ENCODE measurements at places on chromosomes 12 and 14.

DNA sequence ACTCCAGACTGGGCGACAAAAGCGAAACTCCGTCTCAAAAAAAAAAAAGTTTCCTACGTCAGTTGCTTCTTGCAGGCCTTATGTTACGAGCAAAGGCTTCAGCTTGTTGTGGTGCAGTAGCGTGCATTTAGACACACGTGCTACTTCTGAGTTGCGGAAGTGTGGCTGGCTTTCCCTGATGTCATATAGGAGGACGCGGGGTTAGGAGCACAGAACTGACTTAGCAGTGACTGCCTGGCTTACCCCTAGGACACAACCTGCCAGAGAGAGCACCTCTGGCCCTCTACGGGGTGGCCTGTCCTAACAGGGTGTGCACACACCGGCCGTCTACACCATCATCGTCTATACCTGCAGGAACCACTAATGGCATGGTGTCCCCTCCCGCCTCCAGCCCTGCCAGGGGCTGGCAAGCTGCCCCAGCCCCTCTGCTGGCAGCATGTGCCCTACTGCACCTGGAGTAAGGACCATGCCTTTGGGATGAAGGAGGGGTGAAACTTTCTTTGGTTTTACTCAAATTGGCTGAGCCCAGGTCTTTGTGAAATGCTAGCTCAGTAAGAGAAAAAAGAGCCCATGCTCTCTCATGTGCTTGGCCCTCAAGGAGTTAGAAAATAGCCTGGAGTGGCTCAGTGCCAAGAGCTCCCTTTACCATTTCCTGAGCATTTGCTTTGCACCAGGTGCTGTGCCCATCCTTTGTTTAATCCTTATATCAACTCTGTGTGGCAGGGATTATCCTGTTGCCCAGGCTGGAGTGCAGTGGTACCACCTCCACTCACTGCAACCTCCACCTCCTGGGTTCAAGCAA lies 1.7 kb upstream of the GPR68 start:
- DNase-seq = no peak

- DNase-seq = no peak
Observed at GRCh38 chr14:63091394-63091996, 46.2 kb upstream of the KCNH5 start.

GRCh38 chr14:55701638-55702037 lies 121.6 kb downstream of the KTN1 start:
- no peak for DNase-seq

- DNase-seq = no peak
Observed at GRCh38 chr14:102939820-102940561, 17.5 kb downstream of the AMN start.

GRCh38 chr14:22052795-22053194 lies 379.2 kb upstream of the OR4E1 start:
- DNase-seq = no peak

DNA sequence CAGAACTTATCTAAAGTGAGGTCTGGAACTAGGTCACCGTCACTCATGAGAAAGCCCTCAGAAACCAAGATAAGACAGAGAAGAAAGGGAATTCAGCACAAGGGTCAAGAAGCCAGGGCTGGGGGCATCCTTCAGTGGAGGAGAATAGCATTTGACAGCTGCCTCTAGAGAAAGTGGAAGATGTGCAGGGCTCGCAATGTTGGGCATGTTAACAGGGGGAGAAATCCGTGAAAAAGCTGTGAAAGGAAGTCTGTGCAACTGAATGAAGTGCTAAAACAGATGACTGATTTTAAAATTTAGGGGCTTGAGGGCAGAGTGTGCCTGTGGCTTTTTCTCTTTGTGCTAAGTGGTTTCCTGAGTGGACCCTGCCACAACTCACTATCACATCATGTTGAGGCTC lies 97.7 kb upstream of the IFNG-AS1 start:
- DNase-seq = no peak

DNA sequence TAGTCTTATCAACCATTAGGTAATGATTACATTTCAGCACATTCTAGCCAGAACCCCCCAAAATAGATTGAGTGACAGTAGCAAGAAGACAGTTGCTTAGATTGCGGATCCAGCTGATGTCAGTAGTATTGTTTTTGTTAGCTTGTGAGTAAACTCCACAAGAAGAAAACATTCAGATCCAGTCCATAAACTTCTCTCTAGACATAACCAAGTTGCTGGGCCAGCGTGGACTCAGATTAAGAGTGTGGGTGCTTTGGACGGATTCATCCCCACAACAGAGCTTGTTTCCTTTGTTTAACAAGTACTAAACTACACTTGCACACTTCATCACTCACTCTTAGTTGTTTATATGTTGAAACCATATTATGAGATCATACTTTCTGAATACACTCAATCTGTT lies 293.4 kb downstream of the NPAS3 start:
- DNase-seq = no peak

DNA sequence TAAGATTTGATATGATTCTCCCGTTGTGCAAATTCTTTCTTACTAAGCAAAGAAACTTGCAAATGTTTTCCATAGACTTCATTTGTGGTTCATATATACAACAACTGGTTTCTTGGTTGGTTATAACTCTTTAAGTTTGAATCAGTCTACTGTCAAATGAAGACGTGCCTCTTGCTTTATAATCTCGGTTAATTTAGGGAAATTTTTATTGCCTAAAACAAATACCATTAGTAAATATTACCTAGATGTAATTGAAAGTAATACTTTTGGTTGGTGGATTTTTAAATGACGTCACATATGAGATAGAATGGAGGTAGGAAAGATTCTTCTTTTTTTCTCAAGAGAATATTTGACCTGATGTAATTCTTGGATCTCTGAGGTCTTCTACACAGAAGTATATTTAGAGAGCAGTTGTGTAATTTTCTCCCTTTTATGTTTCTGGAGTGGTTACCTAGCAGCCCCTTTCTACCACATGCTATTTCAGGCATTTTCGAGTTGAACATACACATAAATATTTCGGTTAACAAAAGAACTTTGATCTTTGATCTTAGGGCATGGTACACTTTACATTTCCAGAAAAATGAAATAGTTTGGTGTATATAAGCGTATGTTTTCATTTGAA lies 1.7 kb downstream of the ATF7IP start:
- no peak for DNase-seq

DNA sequence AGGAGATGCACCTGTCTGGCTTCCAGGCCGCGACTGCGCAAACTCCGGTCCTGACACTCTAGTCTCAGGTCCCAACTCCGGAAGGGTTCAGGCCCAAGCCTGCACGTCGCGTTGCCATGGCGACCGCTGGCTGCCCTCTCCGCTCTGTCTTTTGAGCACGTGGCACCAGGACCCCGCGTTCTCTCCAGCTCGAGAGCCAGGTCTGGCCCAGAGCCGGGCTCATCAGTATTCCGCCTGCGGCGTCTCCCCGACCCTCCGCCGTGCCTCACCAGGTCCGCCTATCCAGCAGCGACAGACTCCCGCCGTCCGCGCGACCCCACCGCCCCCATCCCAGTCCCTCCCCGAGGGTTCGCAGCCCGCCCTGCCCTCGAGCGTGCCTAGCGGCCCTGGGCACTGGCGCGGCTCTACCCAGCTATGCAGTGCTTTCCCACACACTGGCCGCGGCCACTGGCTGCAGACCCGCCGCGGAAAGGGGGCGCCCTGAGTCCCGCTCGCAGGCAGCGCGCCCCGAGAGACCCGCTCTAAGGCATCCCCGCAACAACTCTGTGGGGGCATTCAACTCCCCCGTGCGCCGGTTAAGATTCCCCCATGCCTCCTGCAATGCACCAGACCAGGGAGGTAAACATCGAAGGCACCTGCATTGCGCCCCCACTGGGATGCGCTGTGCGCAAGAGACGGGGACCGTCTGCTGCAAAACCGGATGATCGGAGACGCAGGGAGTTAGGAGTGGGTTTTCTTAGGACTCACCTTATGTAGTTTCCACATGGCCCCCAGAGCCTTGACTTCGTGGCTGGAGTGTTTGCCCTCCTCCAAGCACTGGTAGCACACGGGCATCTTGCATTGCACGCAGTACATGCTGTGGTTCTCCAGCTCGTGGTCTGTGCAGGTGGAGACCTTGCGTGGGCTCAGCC lies 1.3 kb downstream of the TRIM9 start:
- DNase-seq = no peak

DNA sequence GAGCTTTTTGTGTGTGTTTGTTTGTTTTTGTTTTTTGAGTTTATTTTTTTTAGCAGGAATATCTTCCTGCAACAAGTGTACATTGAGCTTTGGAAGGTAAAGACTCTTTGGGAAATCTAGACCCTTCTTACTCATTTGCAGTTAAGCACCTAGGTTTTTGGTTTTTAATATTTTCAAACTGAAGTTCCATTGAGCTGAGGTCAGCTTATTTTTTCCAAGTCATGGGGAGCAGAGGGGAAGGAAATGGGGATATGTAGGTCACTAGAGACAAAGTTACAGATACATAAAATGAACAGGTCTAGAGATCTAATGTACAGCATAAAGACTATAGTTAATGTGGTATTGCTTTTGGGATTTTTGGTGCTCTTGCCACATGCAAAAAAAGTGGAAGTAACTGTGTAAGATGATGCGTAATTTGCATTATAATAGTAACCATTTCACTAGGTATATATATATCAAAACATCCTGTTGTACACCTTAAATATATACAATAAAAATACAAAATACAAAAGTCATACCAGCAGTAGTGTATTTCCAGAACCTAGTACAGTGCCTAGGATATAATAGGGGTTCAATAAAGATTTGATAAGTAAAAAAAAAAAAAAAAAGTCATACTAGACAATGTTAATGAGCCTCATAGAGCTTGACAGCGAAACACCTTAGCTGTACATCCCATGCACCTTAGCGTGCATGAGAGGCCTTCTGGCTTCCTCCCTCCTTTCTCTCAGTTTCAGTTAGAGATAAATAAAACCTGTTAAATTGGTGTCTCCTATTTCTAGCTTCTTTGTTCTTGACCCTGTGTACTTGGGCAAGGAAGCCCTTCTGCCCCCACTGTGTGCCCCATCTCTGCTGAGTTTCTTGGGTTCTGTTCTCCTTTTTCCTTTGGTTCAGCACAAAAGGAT lies 22.7 kb downstream of the CGRRF1 start:
- no peak for DNase-seq

- no peak for DNase-seq
Observed at GRCh38 chr14:29215853-29216252, 449.3 kb downstream of the FOXG1 start.

GRCh38 chr14:22597771-22598098 lies 365 bp upstream of the ABHD4 start:
- no peak for DNase-seq

GRCh38 chr14:68253160-68253780 lies 433.7 kb downstream of the RAD51B start:
- DNase-seq = no peak

- no peak for DNase-seq
Observed at GRCh38 chr12:109845824-109846205, 12.6 kb upstream of the TRPV4 start.

DNA sequence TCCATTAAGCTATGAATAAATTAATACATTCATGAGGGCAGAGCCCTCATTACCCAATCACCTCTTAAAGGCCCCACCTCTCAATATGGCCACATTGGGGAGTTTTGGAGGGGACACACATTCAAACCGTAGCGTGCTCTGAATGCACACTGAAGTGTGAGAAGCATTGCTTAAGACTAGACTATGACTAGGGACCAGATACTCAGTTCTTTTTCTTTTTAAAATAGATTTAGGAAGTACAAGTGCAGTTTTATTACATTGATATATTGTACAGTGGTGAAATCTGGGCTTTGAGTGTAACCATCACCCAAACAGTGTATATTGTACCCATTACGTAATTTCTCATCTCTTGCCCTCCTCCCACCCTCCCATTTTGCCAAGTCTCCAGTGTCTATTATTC lies 21.0 kb upstream of the JDP2 start:
- no peak for DNase-seq

- DNase-seq = no peak
Observed at GRCh38 chr12:12333407-12334366, 16.4 kb downstream of the MANSC1 start.

All from AG09309 (cell line).